ENCODE measurements at places on chromosomes 2 and 18.

DNA sequence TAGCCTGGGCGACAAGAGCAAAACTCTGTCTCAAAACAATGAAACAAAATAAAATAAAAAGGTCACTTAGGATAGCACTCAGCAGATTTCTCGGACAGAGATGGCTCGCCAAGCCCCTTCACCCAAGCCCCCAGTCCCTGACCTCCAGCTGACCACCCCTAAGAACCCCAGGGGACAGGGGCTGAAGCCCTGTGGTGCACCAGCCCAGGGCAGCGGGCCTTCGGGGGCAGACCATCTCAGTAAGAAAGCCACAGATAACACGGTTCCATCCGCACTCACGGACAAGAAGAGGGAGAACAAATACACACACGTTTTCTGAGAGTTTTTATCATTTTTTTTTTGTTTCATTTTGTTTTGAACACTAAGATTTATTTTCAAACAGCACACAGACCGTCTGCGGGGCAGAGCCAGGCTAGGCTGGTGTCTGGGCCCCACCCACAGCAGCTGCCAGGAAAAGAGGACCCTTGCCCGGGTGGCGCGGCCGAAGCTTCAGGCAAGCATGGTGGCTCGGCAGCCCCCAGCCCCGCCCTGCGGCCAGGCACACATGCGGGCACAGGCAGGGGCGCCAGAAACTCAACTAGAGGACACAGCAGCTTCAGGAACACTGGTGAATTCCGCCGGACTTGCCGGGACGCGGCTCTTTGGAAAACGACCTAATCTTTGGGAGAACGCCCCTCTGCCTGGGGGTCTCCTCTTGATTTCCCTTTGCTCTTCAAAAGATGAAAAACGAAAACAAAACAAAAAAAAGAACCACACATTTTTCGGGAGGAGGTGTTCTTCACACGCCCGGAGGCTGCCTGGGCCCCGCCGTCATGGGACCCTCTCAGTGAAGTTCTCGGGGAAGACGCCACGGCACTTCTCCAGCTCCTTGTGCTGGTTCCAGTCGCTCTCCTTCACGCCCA is 59.0 kb downstream of the BIN1 start:
- no peak for DNase-seq

GRCh38 chr2:188243381-188243780 is 48.3 kb upstream of the GULP1 start:
- DNase-seq: no peak

- no peak for DNase-seq
Observed at GRCh38 chr2:9286554-9287399, 80.2 kb downstream of the ASAP2 start.

- DNase-seq: no peak
Observed at GRCh38 chr2:24721470-24721869, 71.7 kb downstream of the PTRHD1 start.

- no peak for DNase-seq
Observed at GRCh38 chr2:230885463-230886130, 20.9 kb downstream of the ITM2C start.

- DNase-seq: no peak
Observed at GRCh38 chr2:63678085-63678484, 89.3 kb downstream of the MDH1 start.

DNA sequence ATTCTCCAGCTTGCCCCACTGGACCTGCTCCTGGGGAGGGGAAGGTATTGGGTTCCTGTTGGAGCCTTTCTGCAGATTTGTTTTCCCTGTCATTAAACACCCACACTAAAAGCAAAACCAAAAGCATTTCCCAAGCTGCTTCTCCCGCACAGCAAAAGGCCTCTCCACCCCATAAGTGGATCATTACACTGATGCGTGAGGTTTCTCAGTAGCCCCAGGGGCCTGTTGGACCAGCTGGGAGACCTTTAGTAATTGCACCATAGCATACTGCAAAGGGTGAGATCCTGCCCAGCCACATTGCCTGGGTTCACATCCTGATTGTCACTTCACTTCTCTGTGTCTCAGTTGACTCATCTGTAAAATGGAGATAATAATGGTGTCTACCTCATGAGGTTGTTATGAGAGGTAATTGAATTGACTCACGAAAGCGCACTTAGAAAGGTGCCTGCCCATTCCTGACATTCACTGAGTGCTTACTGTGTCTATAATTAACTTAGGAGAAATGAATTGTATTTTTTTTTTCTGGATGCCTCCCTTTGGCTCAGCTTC is 43.9 kb downstream of the TOGARAM2 start:
- no peak for DNase-seq

DNA sequence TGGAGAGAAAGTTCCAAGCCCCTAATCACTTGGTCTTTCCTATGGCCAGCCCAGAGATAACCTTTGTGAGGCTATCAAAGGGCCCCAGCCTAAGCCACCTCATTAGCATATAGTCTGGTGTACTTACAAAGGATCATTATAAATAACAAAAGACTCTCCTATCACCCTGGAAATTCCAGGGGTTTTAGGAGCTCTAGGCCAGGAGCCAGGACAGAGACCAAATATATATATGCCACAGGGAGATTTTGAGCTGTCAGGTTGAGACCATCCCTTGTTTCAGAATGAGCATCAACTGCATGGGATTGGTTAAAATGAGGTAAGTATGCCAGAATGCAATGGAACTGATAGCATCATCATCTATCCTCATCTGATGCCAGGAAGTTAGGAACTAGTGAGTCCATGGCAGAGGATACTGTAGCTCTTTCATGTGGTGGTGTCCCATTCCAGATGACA is 32.1 kb upstream of the CHRNA1 start:
- DNase-seq: no peak

DNA sequence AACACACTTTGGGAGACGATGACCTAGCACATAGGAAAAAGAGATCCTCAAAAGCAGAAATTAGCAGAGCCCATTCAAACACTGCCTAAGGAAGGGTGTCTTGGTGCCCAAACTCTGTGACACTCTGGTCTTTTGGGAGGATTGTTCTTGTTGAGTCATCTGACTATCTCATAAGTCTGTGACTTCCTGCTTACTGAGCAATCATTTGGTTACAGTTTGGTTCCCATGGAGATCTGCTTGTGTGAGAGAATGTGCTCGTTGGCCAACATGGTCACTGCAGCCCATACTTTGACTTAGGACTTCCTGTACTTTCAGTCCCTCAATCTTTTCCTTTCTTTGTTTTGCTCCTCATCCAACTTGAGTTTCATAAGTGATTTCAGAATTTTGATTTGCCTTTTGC is 602.9 kb downstream of the NYAP2 start:
- no peak for DNase-seq

DNA sequence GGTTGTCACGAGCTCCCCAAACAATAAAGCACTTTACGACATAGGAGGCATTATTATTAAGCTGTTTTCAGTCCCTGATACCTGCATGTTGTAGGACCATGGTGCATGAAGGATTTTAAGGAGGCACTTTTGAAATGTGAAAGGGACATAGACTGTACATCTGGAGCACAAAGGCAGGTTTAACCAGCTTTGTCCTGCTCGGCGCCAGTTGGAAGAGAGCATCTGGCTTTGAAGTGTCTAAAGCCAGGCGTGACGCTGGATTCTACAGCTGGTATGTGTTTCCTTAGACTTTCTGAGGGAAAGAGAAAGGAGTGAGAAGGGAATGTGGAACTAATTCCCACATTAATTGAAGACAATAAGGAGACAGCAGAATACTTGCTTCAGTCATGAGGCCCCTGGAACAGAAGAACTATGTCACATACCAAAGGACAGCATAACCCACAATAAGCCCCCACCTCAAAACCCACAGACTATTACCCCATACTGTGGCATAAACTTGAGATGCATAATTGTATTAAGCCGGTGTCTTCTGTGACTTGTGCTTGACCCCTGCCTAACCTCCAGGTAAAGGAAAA is 381.0 kb upstream of the MEX3C start:
- no peak for DNase-seq

DNA sequence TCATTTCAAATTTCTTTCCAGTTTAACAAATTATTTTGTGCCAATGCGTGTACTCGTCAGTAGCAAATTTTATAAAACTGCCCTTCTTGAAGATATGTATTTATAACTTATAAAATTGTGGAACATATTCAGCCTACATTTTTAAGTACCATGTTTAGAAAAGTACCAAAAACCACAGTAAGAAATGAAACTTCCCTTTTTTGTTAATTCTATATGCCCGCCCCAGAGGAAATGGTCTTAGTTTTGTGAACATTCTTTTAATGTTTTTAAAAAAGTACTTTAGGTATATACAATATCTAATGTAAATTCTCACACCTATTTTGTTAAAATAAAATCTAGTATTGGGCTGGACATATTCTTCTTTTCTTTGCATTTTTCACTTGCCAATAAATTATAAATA is 1.2 kb downstream of the UGT1A9 start:
- no peak for DNase-seq

DNA sequence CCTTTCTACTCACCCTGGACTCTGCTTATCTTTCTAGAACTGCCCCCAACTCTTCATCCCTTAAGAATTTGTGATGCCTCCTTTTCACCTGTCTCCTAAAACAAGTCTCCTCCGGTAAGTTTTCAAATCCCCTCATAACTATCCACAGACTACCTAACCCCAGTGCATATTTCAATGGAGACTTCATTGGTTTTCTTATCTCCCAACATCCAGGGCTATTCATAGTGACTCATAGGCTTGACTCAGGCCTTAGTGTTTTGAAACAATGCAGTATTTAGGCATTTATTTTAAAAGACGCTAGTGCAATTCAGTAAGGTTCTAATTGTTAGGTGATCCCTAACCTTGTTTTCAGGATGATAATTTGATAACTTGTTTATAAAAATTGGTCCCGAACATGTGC is 399.2 kb downstream of the CPS1 start:
- no peak for DNase-seq

DNA sequence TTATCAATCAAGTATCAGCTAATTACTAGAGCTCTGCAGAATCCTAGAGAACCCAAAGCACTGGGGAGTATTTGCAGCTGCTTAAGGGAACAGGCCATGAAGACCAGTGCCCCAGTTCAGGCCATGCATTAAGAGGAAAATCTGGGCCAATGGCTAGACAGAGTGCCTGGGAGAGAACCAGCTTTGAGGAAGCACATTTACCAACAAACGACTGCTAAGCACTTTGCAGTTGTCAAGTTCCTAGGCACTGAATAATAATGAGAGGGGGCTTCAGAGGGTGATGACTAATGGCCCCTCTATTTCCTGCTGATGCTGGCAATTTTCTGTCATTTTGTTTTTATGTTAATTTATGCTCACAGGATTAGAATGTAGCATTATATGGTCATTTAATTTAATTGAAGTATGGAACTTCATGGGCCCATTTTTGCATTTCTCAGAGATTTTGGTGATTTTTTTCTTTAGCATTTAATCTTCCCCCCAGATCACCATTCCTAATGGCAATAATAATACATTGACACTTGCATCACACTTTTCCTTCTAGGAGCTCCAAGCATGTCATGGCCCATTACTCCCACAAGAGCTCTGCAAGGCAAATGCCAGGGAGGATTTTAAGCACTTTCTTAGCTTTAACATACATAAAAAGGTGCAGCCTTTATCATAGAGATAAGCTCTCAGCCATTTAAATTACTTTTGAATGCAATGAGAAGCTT is 147.7 kb upstream of the SPATS2L start:
- DNase-seq: no peak

DNA sequence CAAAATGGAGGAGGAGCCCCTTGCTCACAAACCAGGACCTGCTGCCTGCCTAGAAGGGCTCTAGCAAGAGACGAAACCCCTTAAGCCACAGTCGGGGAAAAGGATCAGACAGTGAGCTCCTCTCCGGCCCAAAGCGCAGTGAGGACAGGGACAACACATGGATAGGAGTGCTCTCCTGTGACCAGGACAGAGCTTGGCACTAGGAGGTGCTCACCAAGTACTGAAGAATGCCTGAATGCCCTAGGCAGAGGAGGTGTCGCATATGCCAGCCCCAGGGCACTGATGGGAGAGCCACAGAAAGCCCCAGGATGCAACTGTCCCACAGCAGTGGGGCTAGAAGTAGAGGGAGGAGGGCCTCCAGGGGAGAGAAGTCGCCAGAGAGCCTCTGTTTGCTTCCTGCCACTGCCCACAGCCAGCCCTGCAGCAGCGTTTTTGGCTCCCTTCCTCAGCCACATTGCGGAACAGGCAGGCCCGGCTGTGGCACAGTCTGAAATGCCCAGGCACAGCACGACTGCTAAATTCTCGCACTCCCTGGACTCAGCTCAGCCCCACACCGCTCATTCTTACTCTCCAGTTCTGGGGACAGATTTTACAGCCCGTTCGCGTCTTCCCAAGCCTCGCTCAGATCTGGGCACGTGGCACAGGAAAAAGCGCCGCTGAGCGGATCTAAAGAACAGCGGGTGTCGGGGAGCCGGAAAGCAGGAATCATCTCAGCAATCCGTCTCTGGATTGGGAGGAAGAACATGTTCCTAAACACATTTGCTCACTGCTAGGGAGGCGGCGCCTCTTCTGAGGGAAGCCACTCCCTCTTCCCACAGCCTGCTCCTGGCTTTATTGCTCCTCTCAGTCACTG is 98.7 kb upstream of the POU3F3 start:
- DNase-seq: no peak

DNA sequence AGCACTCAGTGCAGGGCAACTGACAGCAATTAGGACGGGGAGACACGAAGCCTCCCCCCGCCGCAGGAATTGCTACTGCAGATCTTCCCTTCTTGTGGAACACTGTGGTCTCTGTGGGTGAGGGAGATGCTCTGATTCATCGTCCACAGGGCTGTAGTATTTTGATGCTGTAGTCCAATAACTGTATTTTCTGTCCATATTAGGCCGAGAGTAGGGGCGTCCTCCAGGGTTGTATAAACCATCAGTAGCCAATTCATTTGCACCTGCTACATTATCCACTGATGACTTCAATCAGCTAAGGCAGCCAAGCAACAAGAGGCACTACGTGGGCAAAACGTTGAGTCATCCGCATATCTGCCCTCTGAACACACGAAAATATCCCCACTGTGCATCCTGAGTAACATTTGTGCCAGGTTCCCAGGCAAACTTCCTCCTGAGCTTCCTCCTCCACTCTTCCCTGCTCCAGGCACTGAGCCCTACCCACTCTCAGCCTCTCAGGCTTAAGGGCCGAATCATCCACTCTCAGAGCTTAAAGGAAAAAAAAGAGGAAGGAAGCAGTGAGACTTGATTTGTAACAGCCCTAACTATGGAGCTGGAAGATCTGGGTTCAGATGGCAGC is 62.1 kb downstream of the LBH start:
- no peak for DNase-seq

GRCh38 chr18:27184115-27185024 is 738 bp downstream of the CHST9 start:
- DNase-seq: no peak

DNA sequence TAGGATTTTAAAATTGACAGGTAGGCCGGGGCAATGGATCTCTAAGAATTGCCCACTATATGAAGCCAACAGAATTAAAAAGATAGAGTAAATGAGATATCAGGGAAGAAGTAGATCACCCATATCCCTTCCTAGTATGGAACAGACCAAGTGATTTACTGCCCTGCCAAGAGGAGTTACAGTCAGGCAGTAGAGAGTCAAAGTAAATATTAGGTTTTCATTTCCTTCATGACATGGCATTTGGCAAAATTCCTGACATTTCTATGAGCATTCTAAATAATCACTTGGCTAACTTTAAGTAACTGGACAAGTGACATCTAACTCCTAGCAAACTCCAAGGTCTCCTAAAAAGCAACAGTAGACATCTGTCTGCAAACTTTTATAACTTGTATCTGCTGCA is 33.5 kb downstream of the GALNT5 start:
- no peak for DNase-seq

- no peak for DNase-seq
Observed at GRCh38 chr2:128753800-128754199, 435.1 kb upstream of the HS6ST1 start.

GRCh38 chr2:57461624-57462023 is 585.0 kb upstream of the VRK2 start:
- DNase-seq: no peak

- no peak for DNase-seq
Observed at GRCh38 chr2:128591022-128591860, 272.6 kb upstream of the HS6ST1 start.
